NCI-H82 (cell line): ENCODE measurements at places on chromosomes 3 and 15.

DNA sequence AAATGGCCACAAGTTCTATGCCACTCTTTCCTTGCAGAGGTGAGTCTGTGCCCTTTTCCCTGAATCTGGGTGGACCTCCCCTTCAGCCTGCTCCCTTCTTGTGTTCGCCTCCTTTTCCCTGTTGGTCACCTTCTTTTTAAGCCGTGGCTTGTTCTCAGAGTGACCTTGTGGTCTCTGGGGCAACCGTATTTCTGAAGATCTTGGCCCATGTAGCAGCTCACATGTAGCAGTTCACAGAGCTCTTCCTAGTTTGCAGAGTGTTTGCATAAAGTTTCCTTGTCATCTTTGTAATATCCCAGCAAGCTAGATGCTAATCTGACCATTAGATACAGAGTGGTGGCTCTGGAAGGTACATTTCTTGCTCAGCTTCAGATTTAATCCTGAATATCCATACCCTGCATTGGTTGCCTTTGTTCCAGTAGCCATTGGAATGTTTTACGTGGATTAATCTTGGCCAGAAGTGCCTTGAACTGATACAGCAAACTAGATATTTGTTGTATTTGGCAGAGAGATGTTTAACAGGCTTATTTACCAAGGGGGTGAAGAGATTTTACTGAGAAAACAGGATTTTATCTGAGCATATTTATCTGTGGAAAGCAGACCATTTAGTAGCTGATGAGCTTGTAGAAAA, 40.7 kb upstream of the BSN start:
- DNase-seq: no peak

- DNase-seq: peak; percentile 25
Measured at GRCh38 chr3:54538346-54538745, 389.5 kb downstream of the LRTM1 start.

DNA sequence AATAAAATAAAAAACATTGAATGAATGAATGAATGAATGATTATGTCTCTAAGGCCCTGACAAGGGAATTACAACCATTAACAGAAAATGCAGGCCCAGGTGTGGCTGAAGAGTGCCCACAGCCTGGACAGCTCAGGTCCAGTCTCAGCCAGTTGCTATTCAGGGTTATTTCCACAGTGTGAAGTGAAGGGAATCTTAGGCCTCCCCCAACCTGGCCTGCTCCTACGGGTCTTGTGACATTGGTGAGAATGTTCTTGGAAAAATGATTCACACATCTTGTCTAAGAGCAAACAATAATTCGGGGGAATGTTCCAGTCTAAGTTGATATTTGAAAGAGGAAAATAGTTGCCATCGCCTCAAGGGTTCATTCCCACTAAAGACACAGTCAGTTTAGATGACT, 37.0 kb downstream of the MINDY4B start:
- DNase-seq: no peak

DNA sequence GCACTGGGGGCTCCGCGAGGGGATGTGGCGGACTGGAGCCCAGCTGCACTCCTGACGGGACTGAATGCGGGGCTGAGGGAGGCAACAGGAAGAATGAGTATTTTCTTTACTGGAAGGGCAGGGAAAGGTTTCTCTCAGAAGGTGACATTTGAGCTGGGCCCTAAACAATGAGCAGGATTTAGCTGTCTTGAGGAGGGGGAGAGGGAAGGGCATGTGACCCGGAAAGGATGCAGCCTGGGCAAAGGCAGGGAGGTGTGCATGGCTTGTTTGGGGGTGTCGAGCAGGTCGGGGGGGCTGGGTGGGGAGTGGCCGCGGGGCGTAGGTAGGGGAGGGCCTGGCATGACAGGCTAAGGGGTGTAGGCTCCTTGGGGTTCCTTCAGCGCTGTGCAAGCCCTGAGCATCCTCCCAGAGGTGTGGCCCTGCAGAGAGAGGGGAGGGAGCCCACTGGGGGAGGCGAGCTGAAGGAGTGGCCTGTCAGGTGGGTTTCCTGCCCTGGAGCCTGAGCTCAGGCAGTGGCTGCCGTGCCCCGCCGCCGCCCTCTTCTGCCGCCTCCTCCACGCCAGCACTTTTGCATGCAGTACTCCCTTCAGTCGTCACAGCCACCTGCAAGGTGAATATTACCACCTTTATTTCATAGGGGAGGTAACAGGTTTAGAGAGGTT, 17.2 kb upstream of the ANKDD1A start:
- DNase-seq: no peak

GRCh38 chr3:29760226-29760685, 479.4 kb downstream of the RBMS3 start:
- DNase-seq: no peak

DNA sequence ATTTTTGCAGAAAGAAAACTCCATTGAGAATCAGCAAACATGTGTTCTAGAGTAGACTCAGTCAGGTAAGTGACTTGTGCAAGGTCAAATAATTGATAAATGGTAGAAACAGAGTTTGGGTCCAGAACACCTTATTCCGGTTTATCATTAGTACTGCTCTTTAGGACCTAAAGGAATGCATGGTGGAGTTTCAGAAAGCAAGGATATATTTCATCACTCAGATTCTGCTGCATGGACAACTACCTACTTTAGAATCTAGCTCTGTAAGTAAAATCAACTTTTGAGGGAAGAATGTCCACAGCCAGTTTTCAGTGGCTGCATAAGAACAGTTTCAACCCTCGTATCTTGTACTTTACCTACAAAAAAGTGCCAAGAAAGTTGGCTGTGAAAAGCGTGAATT, 43.6 kb downstream of the TIMP4 start:
- no peak for DNase-seq

GRCh38 chr3:183227586-183227985, 25.5 kb upstream of the B3GNT5 start:
- no peak for DNase-seq

- no peak for DNase-seq
Measured at GRCh38 chr3:190959077-190959476, 96.6 kb upstream of the GMNC start.

GRCh38 chr15:70508561-70509281, 254.6 kb downstream of the UACA start:
- DNase-seq: no peak

GRCh38 chr3:170523248-170523647, 62.6 kb downstream of the SLC7A14 start:
- no peak for DNase-seq

- no peak for DNase-seq
Measured at GRCh38 chr15:75763137-75763611, 50.5 kb upstream of the CSPG4 start.

DNA sequence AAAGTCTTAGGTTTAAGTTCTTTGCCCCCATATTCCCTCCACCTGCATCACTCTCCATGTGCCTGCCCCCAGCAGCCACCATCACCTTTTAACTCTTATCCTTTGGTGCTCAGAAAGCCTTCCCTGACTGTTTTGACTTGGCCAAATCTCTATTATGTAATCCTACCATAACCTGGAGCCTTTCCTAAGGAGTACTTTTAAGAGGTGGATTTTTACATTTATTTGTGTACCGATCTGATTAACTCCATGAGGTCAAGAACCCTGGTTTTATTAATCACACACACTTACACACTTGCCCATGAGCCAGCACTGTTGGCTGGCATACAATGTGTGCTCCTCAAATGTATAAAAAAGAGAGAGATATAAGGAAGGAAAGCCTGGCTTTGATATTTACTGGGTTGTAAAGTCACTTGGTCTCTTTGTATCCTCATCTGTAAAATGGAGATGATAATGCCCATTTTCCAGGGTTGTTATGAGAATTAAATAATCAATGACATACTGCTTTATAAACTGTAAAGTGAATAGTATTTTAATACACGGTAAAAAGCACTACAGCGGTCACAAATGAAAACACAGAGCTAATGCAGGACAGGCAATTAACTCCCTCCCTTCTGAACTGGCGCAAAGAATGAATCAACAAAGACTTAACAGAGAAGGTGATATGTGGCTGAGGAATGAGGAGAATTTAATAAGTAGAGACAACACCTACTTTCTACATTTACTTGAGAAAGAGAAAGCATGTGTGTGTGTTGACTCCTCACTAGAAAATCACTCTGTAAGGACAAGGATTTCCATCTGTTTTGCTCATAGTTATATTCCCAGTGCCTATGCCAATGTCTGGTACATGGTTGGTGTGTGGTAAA, 45.4 kb downstream of the ATP13A4 start:
- no peak for DNase-seq

DNA sequence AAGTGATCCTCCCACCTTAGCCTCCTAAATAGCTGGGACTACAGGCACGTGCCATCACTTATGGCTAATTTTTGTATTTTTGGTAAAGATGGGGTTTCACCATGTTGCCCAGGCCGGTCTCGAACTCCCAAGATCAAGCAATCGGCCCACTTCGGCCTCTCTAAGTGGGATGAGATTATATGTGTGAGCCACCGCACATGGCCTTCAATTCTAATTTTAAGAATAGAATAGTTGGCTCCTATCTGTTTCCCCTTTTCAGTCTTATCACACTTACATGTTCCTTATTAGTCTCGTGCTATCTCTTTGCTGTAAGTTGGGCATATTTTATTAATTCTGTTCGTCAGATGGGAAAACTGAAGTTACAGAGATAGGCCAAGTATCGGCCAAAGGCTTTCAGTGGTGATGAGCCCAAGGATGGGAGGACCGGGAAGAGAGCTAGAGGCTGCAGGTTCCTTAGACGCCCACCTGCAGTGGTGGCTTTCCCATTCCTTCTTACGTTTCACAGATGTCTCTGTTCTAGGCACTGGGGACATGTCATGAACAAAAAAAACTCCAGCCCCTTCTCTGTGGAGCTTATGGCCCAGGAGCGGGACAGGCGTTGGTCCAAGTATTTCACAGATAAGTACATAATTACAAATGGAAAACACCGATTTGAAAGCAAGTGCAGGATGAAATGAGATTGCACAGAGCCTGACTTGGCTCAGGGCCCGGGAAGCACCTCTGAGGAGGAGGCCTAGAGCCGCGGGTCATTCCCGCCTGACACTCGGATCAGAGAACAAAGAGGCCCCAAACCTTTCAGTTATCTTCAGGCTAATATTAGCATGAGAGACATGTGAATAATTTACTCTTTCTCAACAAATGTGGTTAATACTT, 91.1 kb upstream of the KLF13 start:
- peak; percentile 79 for DNase-seq

DNA sequence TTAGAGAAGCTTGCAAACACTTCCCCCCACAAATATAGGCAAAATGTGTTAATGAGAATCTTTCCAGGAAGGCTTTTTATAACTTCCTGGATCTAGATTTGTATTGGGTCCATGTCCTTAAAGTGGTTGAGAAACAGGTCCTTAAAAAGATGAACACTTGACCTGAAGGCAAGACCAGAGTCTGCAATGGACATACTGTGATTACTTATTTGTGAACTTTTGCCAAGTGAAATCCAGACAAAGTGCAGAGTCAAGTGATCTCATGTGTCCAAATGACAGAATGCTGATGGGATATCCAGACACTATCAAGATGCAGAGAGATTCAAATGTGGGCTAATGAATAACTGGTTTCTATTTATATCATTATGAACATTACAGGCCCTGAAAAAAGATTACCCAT, 43.8 kb downstream of the FRMD4B start:
- no peak for DNase-seq

DNA sequence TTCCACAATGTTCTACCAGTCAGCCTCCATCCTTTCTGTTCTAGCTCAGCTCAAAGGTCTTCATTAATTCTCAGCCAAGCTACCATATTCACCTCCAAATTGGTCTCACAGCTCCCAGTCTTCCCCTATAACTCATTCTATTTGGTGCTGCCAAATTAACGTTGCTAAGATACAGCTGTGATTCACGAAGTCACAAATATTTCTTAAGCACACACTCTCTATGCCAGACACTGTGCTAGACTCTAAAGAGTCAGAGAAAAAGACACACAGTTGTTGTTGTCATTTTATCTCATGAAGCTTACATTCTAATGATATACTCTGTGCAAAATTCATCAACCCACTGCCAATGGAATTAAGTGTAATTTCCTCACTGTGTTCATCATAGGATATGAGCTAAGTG, 102.8 kb downstream of the FRMD5 start:
- DNase-seq: no peak

GRCh38 chr3:131582438-131582837, 79.7 kb upstream of the MRPL3 start:
- no peak for DNase-seq

GRCh38 chr3:170528726-170529125, 57.1 kb downstream of the SLC7A14 start:
- DNase-seq: peak; percentile 73

- DNase-seq: no peak
Measured at GRCh38 chr15:52714968-52715367, 35.8 kb upstream of the ATOSA start.

GRCh38 chr15:77538793-77539497, 93.8 kb downstream of the LINGO1 start:
- no peak for DNase-seq

- DNase-seq: no peak
Measured at GRCh38 chr15:39114690-39115378, 466.0 kb upstream of the THBS1 start.

DNA sequence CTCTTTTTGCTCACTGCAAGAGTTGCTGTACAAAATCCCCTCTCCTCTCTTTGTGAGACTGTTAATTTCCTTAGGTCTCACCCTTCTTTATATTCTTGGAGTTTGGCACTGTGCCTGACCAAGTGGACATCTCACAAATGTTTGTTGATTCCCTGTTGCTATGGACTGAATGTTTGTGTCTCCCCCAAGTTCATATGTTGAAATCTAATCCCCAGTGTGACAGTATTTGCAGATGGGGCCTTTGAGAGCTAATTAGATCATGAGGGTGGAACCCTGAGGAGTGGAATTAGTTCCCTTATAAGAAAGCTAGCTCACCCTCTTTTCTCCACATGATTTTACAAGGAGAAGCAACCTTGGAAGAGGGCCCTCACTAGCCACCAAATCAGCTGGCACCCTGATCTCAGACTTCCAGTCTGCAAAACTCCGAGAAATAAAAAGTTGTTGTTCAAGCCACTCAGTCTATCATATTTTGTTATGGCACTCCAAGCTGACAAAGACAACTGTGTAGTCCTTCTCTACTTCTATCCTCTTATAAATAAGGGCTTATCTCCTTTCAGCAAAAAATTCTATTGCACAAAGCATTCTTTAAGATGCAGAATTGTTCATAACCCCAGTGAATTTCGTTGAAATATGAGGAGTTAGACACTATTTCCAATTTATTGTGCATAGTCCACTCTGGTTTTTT, 65.5 kb upstream of the NPHP3 start:
- peak; percentile 96 for DNase-seq
